ENCODE measurements at places on chromosomes 6 and 20. TPM values are rescaled to one million over a fixed set of nuclear protein-coding genes. Genes with fewer than 3 reads are reported as not detected.

DNA sequence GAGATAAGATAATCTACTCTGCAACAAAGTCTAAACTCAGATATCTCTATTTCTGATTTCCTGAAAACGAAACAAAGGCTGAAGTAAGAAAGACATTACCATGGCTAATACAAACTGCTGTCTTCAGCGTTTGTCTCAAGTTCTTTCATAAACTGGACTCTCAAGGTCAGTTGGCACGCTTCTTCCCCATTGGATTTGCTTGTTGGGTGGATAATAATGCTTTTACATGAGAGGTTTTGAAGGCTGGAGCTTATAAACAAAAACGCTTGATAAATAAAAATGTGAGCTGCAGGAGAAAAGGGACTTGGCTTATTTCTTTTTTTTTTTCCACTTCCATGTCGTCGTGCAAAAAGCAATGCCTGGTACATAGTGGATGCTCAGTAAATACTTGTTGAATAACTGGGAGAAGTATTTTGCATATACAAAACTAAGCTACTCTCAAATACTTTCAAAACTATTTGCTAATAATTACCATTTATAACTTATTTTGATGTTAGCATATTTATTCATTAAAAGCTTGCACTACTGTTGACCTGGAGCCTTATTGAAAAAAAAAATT is 65.7 kb upstream of the EEF1A1 start:
- DNase-seq = no peak

- DNase-seq = no peak
Observed at GRCh38 chr6:45818655-45819054, 197.0 kb downstream of the CLIC5 start.

DNA sequence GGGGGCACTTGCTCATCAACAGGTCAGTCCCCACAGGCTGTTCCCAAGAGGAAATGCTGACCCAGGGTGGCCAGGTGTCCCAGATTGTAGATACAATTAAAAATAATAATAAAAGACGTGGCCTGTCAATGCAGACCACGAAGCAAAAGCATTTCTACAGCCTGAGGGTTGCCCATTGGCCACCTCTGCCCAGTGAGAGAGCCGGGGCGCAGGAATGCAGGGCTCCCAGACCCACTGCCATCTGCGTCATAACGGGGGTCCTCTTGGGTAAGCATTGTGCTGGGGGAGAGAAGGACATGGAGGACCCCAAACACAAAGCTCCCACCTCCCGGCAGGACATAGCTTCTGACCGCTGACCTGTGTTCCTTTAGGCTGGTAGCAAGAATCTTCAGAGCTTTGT is 22.9 kb upstream of the AFDN start:
- DNase-seq = no peak

GRCh38 chr6:397604-398003 is 6.1 kb downstream of the IRF4 start:
- DNase-seq = no peak

GRCh38 chr6:86500035-86500434 is 437.3 kb upstream of the HTR1E start:
- no peak for DNase-seq

GRCh38 chr20:62711703-62712101 is 3.1 kb downstream of the NTSR1 start:
- no peak for DNase-seq

LRRC73 gene
- total RNA-seq = not detected

OPRM1 gene
- total RNA-seq = not detected

DNA sequence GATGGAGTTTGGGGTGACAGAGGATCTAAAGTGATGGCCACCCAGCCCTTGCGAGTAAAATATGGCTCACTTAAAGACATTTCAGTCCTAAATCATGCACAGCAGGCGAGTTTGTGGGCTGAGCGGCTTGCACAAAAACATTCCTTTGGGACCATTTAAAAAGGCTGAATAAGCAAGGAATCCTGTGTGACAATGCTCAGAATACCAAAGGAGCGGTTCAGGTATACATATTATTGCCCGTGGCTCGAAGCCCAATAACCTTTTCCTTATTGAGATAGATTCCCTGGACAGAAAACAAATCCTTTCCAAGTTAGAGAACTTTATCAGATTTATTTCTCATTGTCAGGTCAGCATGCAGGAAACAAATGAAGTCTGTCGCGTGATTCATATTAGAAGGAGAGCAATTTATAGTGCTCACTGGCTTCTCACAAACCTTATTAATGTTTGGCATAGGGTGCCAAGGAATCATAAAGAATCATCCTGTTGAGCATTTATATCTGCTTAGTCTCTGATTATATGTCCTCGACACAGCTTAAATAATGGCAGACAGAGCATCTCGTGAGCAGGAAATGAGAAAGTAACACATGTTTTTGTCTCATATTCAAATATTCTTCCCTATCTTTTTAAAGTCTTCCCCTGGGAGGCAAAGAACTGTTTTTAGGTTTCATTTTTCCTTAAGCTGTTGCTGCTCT is 121.3 kb downstream of the TRMT11 start:
- no peak for DNase-seq

- DNase-seq = peak; percentile 72
Observed at GRCh38 chr6:142570221-142570671, 268.4 kb downstream of the ADGRG6 start.

- DNase-seq = no peak
Observed at GRCh38 chr6:33620158-33620855, 815 bp upstream of the ITPR3 start.

GRCh38 chr6:5667737-5668136 is 339.0 kb downstream of the NRN1 start:
- DNase-seq = no peak

Measured in kidney epithelial cell (primary cell).